Sigmoid colon (tissue), 7 donors: ENCODE measurements at places on chromosomes 1 and 21. TPM values are rescaled to one million over a fixed set of nuclear protein-coding genes. Genes with fewer than 3 reads are reported as not detected.
A peak's percentile ranks its signal among the peaks of the same experiment; 100 is the strongest.

- DNase-seq, result no peak
- H3K36me3 ChIP-seq, result no peaks in the 10 kb centered on the region
- H3K4me1 ChIP-seq, result peaks cover 21% of the 10 kb centered on the region
These were observed 33.8 kb downstream of the PHC2 start for GRCh38 chr1:33397125-33397506.

GRCh38 chr1:209268479-209268878 lies 315.0 kb upstream of the CAMK1G start:
- H3K27ac ChIP-seq, result no peak overlapping the region
- no peaks in the 10 kb centered on the region for H3K36me3 ChIP-seq
- no peaks in the 10 kb centered on the region for H3K27me3 ChIP-seq

- no peaks in the 10 kb centered on the region for H3K4me1 ChIP-seq
- no peak for DNase-seq
- H3K4me3 ChIP-seq, result no peak overlapping the region
- H3K36me3 ChIP-seq, result no peaks in the 10 kb centered on the region
- H3K27me3 ChIP-seq, result no peaks in the 10 kb centered on the region
These were observed 21.4 kb upstream of the SMAP2 start for GRCh38 chr1:40352126-40352525.

- no peak overlapping the region for H3K27ac ChIP-seq
- H3K27me3 ChIP-seq, result no peaks in the 10 kb centered on the region
- no peak for DNase-seq
These were observed 2.8 kb upstream of the GPR153 start for GRCh38 chr1:6263716-6264115.

DNA sequence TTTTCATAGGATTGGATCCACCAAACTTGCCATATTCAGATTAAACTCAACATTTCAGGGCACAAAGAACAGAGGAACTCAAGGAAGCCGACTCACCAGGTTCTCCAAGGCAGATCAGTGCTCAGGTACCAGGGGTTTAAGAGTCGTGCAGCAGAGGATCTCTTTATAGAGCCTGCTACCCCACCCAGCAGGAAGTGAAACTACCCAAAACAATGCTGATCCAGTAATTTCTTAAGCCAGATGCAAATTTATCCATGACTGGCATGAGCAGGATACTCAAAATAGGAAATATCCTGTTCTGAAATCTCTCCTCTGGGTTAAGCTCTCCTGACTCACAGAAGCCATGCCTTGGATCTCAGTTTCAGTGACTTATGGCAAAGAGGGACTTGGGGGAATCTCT lies at the start of gene SPRR2A:
SPRR2A (minus strand) TSS at position 138 of the 400 bp plus-strand sequence. CDS start 777 bp downstream, outside the sequence.
- no peak within 1 kb of the TSS for H3K4me3 ChIP-seq
- no peaks in the 10 kb centered on the region for H3K4me1 ChIP-seq
- no peaks in the 10 kb centered on the region for H3K27me3 ChIP-seq
- no peak within 1 kb of the TSS for H3K27ac ChIP-seq
- DNase-seq, result no peak

S100A7 gene
- polyA plus RNA-seq, result not detected

- H3K36me3 ChIP-seq, result no peaks in the 10 kb centered on the region
- no peaks in the 10 kb centered on the region for H3K4me1 ChIP-seq
- H3K4me3 ChIP-seq, result no peak overlapping the region
- H3K27ac ChIP-seq, result no peak overlapping the region
- no peaks in the 10 kb centered on the region for H3K27me3 ChIP-seq
These were observed 70.6 kb downstream of the IARS2 start for GRCh38 chr1:220164517-220164916.

- no peaks in the 10 kb centered on the region for H3K36me3 ChIP-seq
- H3K27me3 ChIP-seq, result no peaks in the 10 kb centered on the region
- H3K27ac ChIP-seq, result peak overlapping the region; percentile 64
- DNase-seq, result no peak
- H3K4me1 ChIP-seq, result peaks cover 11% of the 10 kb centered on the region
These were observed 9.1 kb upstream of the ATP5PO start for GRCh38 chr21:33924766-33925100.

- H3K4me3 ChIP-seq, result peak overlapping the region; percentile 96
- no peak for DNase-seq
- H3K27ac ChIP-seq, result peak overlapping the region; percentile 79
- H3K4me1 ChIP-seq, result no peaks in the 10 kb centered on the region
These were observed 345 bp downstream of the SLX9 start for GRCh38 chr21:44940116-44940631.

DNA sequence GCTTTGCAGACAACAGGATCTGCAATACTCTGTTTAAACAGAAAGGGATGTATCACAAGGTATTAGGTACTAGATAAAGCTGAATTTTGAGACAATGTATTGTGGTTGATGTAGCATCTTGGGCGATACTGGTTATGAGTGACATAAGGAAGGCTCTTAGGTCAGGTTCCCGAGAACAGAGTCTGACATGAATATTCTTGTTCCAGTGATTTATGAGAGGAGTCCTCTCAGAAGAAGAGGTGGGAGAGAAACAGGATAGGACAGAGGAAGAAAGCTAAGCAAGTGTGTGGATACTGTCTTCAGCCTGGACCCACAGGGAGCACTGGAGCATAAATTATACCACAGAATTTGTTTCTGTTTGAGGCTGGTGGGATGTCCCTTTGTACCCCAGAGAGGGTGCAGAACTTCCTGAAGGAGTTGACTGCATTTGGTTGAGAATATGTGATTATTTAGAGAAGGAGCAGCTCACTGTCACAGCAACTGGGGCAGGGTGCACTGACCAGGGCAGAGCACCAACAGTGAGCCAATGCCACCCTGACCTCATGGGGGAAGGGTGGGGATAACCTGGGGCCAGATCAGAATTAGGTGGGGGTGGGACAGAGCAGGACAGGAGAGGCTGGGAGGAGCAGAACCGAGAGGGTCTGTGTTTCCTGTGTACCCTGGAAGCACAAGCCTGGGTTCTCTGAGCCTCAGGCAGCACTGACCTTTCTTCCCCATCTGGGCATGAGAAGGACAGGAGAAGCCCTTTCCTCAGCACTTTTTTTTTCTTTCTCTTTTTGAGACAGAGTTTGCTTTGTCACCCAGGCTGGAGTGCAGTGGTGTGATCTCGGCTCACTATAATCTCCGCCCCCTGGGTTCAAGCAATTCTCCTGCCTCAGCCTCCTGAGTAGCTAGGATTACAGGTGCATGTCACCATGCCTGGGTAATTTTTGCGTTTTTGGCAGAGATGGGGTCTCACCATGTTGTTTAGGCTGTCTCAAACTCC lies 36.3 kb upstream of the SLC6A9 start:
- H3K36me3 ChIP-seq, result no peaks in the 10 kb centered on the region
- H3K27ac ChIP-seq, result peak overlapping the region; percentile 32
- H3K4me1 ChIP-seq, result no peaks in the 10 kb centered on the region
- no peaks in the 10 kb centered on the region for H3K27me3 ChIP-seq

DNA sequence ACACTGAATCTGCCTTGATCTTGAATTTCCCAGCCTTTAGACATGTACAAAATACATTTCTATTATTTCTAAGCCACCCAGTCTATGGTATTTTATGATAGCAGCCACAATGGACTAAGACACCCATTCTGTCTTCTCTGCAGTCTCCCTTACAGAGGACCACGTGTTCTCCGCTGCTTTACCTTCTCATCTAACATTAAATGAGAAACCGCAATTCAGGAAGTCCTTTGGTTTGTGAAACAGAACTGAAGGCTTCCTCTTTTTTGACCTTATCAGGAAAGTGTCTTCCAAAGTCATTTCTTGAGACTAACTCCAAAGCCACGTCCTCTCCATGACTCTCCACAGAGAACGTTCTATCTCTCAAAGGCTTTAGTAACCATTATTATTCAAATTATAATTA lies 560.1 kb downstream of the OMA1 start:
- no peak overlapping the region for H3K27ac ChIP-seq
- no peaks in the 10 kb centered on the region for H3K4me1 ChIP-seq
- H3K4me3 ChIP-seq, result no peak overlapping the region
- DNase-seq, result no peak
- H3K36me3 ChIP-seq, result no peaks in the 10 kb centered on the region

- no peaks in the 10 kb centered on the region for H3K36me3 ChIP-seq
- no peak overlapping the region for H3K4me3 ChIP-seq
- H3K4me1 ChIP-seq, result no peaks in the 10 kb centered on the region
- DNase-seq, result no peak
- H3K27ac ChIP-seq, result no peak overlapping the region
These were observed 1.3 kb downstream of the DLGAP3 start for GRCh38 chr1:34928066-34928696.

GRCh38 chr1:214552174-214552608 lies 789 bp upstream of the PTPN14 start:
- H3K4me3 ChIP-seq, result peak overlapping the region; percentile 92
- H3K36me3 ChIP-seq, result no peaks in the 10 kb centered on the region
- DNase-seq, result peak; percentile 72
- no peaks in the 10 kb centered on the region for H3K27me3 ChIP-seq
- peak overlapping the region; percentile 99 for H3K27ac ChIP-seq
- peaks cover 42% of the 10 kb centered on the region for H3K4me1 ChIP-seq

NPPA gene
- polyA plus RNA-seq, result 8.6 TPM

DNA sequence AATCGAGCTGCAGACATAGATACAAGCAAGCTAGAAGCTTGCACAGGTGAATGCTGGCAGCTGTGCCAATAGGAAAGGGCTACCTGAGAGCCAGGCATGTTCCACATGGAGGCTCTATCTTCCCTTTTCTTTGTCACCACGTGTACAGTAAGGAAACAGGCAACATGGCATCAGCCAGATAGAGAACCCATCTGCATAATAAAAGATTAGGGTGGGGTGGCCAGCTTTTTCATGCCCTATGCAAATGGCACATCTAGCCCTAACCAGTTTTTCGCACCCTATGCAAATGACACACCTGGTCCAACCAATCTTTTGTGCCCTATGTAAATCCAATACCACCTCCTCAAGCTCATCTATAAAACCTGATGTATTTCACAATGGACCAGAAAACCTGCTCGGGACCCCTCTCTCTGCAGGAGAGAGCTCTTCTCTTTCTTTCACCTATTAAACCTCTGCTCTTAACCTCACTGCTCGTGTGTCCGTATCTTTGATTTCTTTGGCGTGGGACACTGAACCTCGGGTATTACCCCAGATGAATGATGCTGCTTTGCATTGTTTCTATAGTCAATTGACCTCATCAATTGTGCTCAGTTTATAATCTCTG lies 93.9 kb downstream of the SLC30A10 start:
- no peaks in the 10 kb centered on the region for H3K27me3 ChIP-seq
- no peak for DNase-seq
- no peak overlapping the region for H3K4me3 ChIP-seq
- H3K36me3 ChIP-seq, result no peaks in the 10 kb centered on the region
- no peaks in the 10 kb centered on the region for H3K4me1 ChIP-seq

DNA sequence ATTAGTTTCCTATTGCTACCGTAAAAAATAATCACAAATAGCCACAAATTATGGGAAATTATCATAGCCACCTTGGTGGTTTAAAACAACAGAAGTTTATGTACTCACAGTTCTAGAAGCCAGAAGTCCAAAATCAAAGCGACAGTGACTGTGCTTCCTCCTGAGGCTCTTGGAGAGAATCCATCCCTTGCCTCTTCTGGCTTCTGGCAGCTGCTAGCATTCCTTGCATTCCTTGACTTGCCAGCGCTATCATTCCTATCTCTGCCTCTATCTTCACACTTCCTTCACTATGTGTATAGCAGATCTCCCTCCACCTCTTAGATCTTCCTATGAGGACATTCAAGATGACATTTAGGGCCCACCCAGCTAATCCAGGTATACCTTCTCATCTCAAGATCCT lies 180.1 kb upstream of the USP25 start:
- H3K36me3 ChIP-seq, result no peaks in the 10 kb centered on the region
- no peak for DNase-seq
- H3K4me3 ChIP-seq, result no peak overlapping the region
- H3K27ac ChIP-seq, result no peak overlapping the region
- H3K27me3 ChIP-seq, result no peaks in the 10 kb centered on the region

GRCh38 chr1:153647346-153647714 lies 11.2 kb upstream of the SNAPIN start:
- peaks cover 14% of the 10 kb centered on the region for H3K4me1 ChIP-seq
- no peaks in the 10 kb centered on the region for H3K27me3 ChIP-seq
- peaks cover 34% of the 10 kb centered on the region for H3K36me3 ChIP-seq
- DNase-seq, result no peak
- no peak overlapping the region for H3K27ac ChIP-seq
- no peak overlapping the region for H3K4me3 ChIP-seq

GRCh38 chr21:42336054-42336453 lies 14.7 kb downstream of the TFF2 start:
- no peaks in the 10 kb centered on the region for H3K4me1 ChIP-seq
- peak; percentile 15 for DNase-seq
- H3K27ac ChIP-seq, result no peak overlapping the region
- no peak overlapping the region for H3K4me3 ChIP-seq

PALMD gene
- polyA plus RNA-seq, result 0.92 TPM

LCE1B gene
- not detected for polyA plus RNA-seq

DNA sequence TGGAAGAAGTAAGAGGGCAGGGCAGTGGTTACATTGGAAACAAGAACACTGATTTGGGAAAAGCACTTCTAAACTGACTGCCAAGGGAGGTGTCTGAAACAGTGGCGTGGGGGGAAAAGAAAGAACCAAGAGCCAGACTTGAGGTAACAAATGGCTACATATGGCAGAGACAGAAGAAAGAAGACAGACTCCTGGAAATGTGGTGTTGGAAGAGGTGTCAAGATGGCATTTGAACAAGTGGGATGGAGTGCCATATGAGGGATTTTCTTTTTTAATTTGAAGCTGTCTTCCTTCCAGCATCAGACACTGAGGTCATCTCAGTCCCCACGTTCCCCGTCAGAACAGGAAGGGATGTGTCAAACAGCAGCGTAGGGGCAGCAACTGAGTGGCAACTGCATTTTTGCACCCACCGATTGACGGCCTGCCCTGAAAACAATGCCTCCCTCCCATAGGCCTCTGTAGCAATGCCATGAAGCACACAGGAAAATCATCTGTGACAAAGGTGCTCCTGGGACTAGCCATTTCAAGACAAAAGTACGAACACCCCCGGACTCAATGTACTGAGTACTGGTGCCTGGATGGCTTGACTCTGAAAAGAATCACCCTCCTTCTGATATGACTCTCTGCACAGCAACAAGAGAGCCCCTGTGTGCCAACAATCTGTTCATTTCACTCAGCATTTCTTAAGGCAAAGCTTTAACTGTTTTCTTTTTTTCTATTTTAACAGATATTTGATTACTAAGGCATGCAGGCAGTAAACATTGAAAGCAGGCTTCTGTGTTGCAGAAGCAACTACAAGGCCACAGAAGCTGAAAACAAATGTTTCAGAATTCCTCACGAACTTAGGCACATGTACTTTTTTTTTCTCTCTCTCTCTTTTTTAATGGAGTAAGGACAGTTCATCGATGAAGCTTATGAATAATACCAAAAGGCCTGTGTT lies 37.0 kb downstream of the LPAR3 start:
- no peak overlapping the region for H3K4me3 ChIP-seq
- no peaks in the 10 kb centered on the region for H3K4me1 ChIP-seq
- H3K27ac ChIP-seq, result no peak overlapping the region

TNFRSF25 gene
- 65.9 TPM for polyA plus RNA-seq

KCNA3 gene
- polyA plus RNA-seq, result 4.3 TPM

GRCh38 chr1:30748098-30748698 lies 9.4 kb downstream of the LAPTM5 start:
- no peak overlapping the region for H3K4me3 ChIP-seq
- no peaks in the 10 kb centered on the region for H3K4me1 ChIP-seq
- DNase-seq, result no peak
- H3K36me3 ChIP-seq, result no peaks in the 10 kb centered on the region

- no peaks in the 10 kb centered on the region for H3K27me3 ChIP-seq
- H3K4me1 ChIP-seq, result peaks cover 2% of the 10 kb centered on the region
- no peak overlapping the region for H3K27ac ChIP-seq
These were observed 15.8 kb downstream of the RGS8 start for GRCh38 chr1:182668521-182669054.

CHAF1B gene
- polyA plus RNA-seq, result 1.4 TPM

- H3K4me3 ChIP-seq, result no peak overlapping the region
- no peak for DNase-seq
- no peaks in the 10 kb centered on the region for H3K36me3 ChIP-seq
- H3K27me3 ChIP-seq, result no peaks in the 10 kb centered on the region
- no peak overlapping the region for H3K27ac ChIP-seq
These were observed 99.7 kb downstream of the NOS1AP start for GRCh38 chr1:162169031-162169790.

ADAMTS1 gene
- polyA plus RNA-seq, result 13.2 TPM
